ENCODE measurements at places on chromosomes 2 and 18.

GRCh38 chr2:29393676-29394075, 278.5 kb downstream of the CLIP4 start:
- DNase-seq: no peak

DNA sequence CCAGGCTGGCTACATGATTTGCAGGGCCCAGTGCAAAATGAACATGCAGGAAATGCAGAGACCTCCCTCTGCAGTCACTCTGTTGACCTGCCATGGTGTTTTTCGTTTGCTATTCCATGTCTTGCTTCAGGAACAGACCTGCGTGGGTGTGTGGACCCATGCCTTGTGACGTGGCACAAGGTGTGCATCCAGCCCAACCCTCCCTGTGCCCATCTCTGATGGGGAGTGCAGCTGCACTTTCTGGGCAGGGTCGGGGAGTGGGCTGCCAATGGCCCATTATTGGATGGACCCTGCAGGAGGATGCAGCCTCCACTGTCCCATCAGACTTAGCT, 33.1 kb downstream of the NAPG start:
- no peak for DNase-seq

DNA sequence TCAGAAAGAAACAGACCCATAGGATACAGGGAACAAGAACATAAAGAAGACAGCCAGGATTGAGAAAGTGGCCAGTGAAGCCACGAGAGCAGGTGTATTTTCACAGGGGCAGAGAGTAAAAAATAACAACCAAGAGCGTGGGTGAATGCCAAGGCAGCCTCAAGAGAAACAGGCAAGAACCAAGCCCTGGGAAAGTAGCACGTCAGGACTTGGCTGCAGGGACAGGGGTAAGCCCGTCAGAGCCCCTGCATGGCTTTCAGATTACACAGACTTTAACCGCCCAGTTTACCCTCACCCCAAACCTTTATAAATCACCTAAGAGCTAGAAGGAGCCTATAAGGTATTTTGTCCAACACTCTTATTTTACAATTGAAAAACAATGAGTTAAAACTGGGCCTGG, 43.7 kb downstream of the ARL4C start:
- no peak for DNase-seq

DNA sequence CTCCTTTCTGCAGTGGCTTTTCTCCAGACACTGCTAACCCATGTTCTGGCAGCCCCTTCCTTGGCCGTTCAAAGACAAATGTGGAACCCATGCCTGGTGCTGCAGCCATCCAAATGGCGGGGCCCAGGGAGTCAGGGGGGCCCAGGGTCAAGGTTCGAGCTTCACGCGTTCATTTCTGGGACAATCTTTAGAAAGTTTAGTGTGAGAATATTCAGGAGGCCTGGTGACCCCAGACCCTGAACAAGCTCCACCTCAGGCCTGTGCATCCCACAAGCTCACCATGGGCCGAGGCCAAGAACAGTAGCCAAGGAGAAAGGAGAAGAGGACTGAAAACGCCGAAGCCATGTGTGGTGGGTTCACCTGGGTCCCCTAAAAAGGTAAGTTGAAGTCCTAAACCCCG, 54.4 kb downstream of the ANKMY1 start:
- no peak for DNase-seq

DNA sequence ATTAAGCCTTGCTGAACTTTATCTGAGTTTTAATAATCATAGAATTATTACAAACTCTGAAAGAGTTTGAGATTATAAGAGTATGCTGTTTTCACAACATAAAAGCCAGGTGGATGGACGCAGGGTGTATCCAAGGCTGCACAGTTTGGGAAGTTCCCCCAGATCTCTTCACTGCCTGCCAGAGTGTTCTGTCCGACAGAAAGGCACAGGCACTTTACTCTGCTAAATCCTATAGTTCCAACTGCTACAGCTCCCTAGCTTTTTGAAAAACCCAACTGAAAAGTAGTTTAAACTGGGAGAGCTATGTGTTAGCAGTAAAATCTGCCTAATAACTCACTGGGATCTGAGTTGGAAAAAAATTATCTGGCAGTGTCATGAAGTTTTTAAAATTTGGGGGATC, 38.0 kb downstream of the MFSD6 start:
- no peak for DNase-seq

DNA sequence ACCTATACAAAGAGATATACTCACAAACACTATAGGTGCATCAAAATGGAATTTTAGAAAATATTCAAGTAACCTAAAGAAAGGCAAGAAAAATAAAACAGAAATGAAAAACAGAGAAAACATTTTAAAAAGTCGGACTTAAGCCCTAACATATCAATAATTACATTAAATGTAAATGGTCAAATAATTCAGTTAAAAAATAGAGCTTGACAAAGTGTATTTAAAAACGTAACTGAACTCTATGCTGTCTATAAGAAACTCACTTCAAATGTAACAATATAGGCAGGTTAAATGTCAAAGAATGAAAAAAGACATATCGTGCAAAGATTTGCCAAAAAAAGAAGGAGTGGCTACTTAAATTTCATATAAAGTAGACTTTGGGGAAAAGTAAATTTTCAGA, 163.9 kb downstream of the ACOXL start:
- no peak for DNase-seq

DNA sequence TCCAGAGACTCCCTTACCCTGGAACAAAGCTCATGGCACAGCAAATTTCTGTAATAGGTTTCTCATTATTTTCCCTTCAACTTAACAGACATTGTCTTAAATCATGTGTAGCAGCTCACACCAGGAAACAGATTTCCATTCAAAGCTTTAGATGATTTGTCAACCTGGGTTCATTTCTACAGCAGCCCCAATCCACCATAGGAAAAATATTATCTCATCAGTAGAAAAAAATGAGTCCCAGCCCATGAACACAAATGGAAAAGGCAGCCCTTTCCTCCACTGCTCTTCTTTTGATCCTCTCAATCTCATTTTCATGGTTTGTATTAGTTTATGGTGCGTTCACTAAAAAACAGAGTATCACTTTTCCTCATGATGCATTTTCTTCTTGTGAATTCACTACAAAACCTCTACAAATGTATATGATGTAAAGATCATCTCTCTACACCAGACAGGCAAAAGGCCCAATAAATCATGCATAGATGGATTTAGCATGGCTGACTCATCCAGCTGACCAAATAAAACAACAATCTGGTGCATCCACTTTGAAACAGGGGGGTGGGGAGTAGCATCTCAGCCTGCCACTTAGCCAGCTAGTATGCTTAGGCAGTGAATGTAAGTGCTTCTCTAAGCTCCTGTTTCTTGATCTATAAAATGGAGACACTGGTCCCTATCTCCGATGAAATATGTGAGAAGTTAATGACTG, 78.6 kb downstream of the SATB2 start:
- no peak for DNase-seq

DNA sequence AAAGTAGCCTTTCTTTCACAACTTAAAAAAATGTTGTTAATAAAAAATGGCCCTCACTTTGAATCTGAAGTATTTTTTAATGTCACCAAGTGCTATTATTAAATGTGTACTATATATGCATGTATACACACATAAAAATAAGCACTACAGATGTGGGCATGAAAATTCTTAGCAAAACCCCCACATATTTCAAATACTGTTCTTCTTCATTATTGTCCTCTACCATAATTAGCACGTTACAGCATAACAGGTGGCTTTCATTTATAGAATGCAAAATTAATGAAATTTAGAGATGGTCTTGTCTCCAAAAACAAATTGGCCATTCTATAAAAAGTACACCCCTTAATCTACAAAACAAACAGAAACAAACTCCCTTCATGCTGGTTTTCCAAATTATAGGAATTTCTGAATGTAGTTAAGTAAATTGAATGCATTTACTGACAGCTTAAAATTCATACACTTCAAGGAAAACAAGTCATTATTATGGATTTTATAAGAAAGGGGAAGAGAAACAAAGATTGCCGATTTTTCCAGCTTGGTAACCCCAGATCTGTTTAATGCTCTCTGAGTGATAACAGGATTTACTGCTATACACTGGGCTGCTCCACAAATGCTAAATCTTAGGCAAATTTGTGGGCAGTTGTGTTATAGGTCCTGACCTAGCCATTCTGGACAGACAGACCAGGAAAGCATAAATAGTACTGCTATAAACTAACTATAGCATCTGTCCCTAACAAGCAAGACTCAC, 67.2 kb downstream of the SPRED2 start:
- no peak for DNase-seq

DNA sequence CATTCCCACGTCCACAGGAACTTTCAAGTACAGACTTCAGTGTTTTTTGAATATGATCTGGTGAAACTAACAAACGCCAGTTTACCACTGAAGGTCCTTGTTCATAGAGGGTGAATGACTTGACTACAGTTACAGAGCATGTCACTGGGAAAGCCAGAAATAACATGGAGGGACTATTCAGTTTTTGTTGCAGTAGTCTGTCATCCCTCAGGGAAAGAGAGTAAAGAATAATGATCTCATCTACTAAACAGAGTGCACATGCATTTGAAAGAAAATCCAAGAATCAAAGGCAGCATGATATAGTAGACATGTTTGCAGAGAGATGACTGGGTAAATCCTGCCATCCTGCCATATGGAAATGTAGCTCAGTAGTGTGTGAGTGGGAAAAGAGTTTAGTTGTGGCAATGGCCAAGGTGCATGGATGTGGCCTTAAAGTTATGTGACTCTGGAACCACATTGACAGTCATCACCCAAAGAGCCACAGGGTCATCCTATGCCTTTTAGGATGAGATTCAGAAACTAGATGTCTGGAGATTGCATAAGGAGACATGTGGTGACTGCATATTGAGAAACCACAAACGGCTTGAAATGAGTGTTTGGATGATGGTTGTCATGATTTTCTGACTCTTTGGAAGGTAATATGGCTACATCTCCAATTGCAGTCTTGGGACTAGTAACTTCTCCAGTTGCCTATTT, 125.3 kb upstream of the ZEB2 start:
- no peak for DNase-seq

GRCh38 chr18:75048776-75049454, 160.0 kb downstream of the PTGR3 start:
- DNase-seq: no peak

DNA sequence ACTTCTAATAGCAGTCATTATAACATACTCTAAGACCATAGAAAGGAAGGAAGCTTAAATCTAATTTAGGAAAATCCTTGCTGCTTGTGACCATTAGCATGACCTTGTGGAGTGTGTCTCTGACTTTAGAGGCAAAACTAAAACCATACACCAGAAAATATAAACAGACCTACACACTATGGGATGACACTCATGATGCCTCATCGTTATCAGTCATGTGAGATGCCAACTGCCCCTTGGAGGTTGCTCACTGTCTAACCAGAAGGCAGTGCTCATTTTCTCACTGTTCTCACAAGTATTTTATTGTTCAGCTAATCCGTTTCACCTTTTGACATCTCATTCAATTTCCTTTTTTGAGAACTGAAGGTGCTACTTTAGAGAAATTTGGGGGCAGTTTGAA, 376.9 kb downstream of the RND3 start:
- DNase-seq: no peak

DNA sequence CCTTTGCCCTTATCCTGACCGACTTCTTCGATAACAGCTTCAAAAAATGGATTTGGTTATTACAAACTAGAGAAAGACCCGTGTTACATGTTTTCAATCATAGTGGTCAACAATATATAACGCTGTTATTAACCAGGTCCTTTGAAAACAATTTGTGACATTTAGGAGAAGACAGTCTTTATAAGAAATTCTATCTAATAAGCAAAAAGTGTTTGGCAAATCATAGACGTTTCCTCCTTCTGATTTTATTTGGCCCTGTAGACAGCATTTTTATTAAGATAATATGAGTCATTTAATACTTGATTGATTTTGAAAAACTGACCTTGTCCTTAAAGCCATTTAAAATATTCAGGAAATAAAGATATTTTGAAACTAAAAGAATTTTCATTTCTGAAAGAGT, 160.5 kb upstream of the DAPL1 start:
- DNase-seq: no peak

DNA sequence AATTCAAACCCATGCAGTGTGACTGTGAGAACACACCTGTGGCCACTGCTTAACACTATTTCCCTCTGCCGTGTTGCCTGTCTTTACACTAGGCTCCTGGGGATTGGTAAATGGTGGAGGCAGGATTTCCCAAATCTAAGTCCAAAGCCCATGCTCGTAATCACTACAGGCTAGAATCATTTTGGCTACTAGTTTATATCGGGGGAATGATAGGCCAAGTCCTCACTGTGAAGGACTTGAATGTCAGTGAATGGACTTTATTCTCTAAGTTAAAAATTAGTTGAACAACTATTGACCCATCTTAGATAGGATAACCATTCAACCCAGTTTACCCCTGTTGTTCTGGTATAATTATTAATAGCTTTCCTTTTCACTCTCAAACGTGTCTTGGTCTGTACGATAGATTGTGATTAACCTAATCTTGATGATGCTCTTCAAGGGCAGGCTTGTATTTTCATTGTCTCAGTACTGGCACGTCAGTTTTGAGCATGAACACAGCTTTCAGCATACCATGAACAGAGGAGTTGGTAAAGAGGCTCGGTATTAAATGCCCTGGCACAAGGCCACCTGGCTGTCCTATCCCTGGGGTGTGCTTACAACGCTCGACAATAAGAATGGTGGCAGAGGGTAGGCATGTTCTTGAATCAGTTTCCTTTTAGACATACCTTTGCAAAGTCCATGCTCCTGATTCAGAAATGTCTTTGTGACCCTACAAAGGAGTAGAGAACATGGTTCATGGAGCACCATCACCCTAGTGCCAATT, 148.8 kb downstream of the RTN4 start:
- no peak for DNase-seq

GRCh38 chr2:221480821-221481220, 91.3 kb downstream of the EPHA4 start:
- DNase-seq: no peak

DNA sequence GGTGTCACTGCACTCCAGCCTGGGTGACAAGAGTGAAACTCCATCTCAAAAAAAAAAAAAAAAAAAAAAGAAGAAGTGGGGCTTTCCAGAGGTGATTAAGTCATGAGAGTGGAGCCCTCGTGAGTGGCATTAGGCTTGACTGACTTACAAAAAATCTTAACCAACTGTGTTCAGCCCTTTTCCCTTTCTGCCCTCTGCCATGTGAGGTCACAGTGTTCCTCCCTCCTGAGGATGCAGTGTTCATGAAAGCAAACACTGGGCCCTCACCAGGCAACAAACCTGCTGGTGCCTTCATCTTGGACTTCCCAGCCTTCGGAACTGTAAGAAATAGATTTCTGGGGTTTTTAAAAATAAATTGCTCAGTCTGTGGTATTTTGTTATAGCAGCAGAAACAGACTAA, 37.0 kb upstream of the METTL21A start:
- no peak for DNase-seq

GRCh38 chr2:114076961-114077360, 187.1 kb downstream of the ACTR3 start:
- DNase-seq: no peak

DNA sequence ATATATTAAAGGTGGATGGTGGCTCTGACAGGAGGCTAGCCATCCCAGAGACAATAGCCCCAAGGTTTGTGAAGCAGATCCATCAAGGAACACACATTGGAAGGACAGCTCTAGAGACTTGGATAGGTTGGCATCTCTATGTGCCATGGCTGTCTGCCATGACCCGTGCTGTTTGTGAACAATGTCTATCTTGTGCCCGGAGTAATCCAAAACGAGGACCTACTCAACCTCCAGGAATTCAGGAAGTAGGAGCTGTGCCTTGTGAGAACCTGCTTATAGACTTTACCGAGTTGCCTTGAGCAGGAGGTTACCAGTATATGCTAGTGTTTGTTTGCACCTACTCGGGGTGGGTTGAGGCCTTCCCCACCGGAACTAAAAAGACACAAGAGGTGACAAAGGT, 43.1 kb upstream of the SELENOI start:
- no peak for DNase-seq

GRCh38 chr2:200617156-200618053, 31.6 kb downstream of the AOX1 start:
- DNase-seq: no peak

- no peak for DNase-seq
Observed at GRCh38 chr2:134401081-134401497, 147.2 kb downstream of the MGAT5 start.

Measured in activated T-helper 1 cell treated with anti-CD3 and anti-CD28 coated beads, Interleukin-2, amount 50 U/mL, for 16 hours (primary cell).